ENCODE measurements at places on chromosomes 2 and 18. TPM values are rescaled to one million over a fixed set of nuclear protein-coding genes. Genes with fewer than 3 reads are reported as not detected.

GRCh38 chr2:188293601-188294351 lies 2.1 kb downstream of the GULP1 start:
- peak; percentile 65 for DNase-seq

VWC2L gene
- not detected for total RNA-seq

DNA sequence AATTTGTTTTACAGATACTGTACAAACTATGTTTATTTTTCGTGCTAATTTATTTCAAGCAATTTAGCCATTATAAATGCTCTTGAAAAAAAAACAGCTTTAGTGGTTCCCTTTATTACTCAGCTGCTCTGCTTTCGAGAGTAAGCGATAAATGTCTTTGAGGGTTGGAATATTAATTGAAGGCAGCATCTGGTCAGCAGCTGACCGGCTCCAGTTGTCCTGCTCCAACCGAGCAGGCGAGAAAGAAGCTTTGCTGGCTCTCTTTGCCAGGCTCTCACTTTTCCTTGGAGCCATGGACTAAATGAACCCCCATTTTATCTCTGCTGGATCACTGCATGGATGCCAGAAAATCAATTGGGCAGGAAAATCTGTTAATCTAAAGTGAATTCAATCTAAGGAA lies 147.4 kb downstream of the LNPK start:
- no peak for DNase-seq

DNA sequence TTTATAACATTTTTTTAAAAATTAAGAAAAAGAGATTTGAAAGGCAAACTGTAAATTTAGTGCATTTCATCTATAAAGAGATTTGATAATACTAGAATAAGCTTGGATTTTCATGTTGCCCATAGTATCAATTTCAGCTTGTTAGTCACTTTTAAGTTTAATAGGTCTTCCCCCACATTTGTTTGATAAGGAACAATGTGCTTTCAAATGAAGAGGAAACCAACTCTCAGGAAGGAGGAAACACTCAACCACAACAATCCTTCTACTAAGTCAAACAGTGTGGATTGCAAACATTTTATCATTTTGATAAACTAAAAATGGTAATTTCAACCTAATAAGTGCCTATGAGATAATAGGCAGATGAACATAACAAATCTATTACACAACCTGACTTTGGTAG lies 397.1 kb upstream of the CDH20 start:
- no peak for DNase-seq

IL1RL2 gene
- 5.2 TPM for total RNA-seq

TFCP2L1 gene
- total RNA-seq, result 15.7 TPM

GRCh38 chr18:7520200-7520785 lies 46.8 kb upstream of the PTPRM start:
- no peak for DNase-seq

SH3BP4 gene
- 29.9 TPM for total RNA-seq

GRCh38 chr2:142992840-142993239 lies 115.4 kb downstream of the KYNU start:
- no peak for DNase-seq

SCYGR4 gene
- total RNA-seq, result not detected

GRCh38 chr2:50133766-50134165 lies 898.2 kb downstream of the NRXN1 start:
- no peak for DNase-seq
